Urothelium cell line (cell line): ENCODE measurements at places on chromosomes 6 and 20.
A peak's percentile ranks its signal among the peaks of the same experiment; 100 is the strongest.

GRCh38 chr20:19492687-19493336, 265.2 kb upstream of the RIN2 start:
- no peak for DNase-seq

DNA sequence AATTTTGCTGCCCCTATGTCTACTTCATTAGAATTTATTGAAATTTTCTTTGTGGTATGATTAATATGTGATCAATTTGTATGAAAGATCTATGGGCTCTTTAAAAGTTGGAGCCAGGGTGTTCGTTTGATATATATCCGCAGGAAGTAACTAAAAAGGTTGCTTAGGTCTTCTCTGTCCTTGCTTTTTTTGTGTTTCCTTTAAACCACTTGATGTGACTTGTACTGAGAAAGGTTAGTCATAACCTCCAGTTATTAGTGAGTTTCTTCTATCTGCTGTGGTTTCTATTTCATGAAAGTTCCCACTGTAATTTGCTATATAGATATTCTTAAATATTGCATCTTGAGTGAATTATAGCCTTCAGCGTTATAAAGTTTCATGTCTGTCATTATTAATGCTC, 585.3 kb upstream of the ARID1B start:
- no peak for DNase-seq

DNA sequence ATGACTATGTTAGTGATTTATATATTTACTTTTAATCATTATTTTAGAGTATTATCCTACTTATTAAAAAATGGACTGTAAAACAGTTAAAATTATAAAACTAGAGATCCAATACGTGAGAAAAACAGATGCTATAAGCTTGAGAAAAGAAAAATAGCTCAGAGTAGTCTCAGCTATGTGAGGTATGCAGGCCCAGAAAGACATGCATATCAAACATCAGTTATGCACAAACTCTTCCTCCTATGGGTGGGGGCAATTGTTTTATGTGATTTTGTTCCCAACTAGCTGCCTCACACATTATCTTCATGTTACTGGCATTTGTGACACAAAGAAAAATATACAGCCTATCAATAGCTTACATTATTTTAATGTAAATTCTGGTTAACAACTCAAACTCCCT, 28.8 kb downstream of the RARS2 start:
- no peak for DNase-seq

GRCh38 chr6:74782346-74782745, 423.5 kb downstream of the COL12A1 start:
- no peak for DNase-seq

GRCh38 chr6:36847991-36848390, 8.7 kb upstream of the CPNE5 start:
- DNase-seq = no peak

- no peak for DNase-seq
Measured at GRCh38 chr6:71388068-71388744, 99.6 kb downstream of the OGFRL1 start.

DNA sequence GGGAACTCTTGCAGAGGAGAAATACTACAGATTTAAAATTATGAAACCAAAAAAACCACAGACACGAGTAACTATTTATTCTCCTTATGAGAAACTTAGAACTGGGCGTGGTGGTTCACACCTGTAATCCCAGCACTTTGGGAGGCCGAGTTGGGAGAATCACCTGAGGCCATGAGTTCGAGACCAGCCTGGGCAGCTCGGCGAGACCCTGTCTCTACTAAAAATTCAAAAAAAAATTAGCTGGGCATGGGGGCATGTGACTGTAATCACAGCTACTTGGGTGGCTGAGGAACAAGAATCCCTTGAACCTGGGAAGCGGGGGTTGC, 36.8 kb downstream of the SSR1 start:
- DNase-seq = no peak

DNA sequence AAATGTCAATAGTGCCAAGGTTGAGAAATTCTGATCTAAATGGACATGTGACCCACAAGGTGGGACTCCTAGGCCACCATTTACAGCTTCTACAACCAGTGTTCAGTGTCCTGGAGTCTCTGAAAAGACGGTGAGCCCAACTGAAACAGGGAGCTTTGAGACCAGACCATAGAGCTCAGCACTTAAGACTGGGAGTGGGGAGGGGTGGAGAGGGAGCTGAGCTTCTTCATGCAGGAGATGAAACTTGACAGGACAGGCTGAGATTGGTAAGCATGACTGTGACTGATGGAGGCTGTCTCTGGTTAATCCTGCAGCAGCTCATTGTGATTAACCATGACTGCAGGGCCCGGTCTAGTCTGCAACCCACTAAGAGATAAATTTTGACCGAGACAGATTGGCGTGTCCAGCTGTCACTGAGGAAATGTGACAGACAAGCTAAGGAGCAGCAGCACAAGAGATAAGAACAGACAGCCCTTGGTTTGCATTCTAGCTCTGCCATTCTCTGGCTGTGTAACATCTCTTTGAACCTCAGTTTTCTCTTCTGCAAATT, 1.4 kb upstream of the AAR2 start:
- no peak for DNase-seq

- no peak for DNase-seq
Measured at GRCh38 chr20:36957875-36958667, 6.6 kb upstream of the SAMHD1 start.

- no peak for DNase-seq
Measured at GRCh38 chr6:136729832-136730231, 62.4 kb downstream of the MAP3K5 start.

DNA sequence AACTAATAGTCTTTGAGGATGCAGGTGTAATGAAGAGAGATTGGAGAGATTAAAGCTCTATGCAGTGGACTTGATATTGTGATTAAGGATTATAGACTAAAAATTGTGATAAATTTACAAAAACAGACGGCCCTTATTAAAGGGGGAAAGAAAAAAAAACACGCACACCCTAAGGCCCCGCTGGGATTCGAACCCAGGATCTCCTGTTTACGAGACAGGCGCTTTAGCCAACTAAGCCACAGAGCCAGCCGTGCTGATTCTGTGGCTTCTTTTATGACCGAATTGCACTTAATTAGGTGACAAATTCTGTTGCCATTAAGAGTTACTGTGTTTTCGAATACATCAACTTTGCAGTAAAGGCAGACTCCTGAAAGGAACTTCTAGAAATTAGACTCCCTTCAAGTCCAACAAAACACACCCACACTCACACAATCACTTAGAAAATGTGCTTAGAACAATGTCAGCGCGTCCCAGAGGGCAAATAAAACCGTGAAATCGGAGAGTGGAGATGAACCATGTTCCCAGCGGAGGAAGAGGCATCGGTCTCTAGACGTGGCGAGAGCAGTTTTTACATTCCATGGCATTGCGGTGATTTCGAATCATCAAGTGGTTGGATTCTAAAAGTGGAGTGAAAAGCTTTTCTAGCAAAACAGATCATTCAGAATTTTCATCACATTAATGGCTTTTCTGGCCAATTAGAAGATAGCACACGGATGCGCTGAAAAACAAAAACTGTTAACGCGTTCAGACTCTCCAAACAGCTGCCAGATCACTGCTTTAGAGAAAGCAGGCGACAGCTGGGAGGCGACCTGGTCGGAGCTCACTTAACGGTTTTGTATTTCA, 122.6 kb downstream of the GPX5 start:
- DNase-seq = peak; percentile 64
